ENCODE measurements at places on chromosomes 5 and 9. TPM values are rescaled to one million over a fixed set of nuclear protein-coding genes. Genes with fewer than 3 reads are reported as not detected.

ZBTB26 gene
- total RNA-seq, result 6.8 TPM

ANKRD18A gene
- 5.6 TPM for total RNA-seq

NUTM2G gene
- not detected for total RNA-seq

- DNase-seq, result peak; percentile 58
Observed at GRCh38 chr9:69168709-69169217, 5.3 kb upstream of the TJP2 start.

- DNase-seq, result peak; percentile 63
Observed at GRCh38 chr5:141326088-141326854, 4.0 kb upstream of the PCDHGA1 start.

Data from transverse colon (tissue), 4 donors.